ENCODE measurements at places on chromosomes 5 and 9.
A peak's percentile ranks its signal among the peaks of the same experiment; 100 is the strongest.

GRCh38 chr5:38347040-38347763 lies 88.8 kb downstream of the EGFLAM start:
- no peak for DNase-seq

DNA sequence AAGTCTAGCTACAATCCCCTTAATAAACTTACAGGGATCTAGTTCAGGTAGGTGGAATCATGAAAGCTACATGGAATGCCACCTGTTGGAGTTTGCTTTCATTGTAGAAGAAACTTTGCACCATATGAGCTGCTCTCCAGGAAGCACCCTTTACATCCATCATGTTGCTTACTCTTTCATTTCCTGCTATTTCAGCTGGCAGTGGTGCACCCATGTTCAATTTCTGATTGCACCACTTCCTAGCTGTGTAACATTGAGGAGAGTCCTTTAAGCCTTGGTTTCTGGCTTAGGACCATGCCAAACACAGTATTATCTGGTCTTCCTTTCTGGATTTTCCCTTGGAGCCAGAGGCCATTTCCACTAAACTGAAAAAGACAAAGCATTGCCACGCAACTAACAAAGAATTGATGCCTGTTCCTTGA lies 123.3 kb upstream of the SLC12A2 start:
- DNase-seq: peak; percentile 4

DNA sequence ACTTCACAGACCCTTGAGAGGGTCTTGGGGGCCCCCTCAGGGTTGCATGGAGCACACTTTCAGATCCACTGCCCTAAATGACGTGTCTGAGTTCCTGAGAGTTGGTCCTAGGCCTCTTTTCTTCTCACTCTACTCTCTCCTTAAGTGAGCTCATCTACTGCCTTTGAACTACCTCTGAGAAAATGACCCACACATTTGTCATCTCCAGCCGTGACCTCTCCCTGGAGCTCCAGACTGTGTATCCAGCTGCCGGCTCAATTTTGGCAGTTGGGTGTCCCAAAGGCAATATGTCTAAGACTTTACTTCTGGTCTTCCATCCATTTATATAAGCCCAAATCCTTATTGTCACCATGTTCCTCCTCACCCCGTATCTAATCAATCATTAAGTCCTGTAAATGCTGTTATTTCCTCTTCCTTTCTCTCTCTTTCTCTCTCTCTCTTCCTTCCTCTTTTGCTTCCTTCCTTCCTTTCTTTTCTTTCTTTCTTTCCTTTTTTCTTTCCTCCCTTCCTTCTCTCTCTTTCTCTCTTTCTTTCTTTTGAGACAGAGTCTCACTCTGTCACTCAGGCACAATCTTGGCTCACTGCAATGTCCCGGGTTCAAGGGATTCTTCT lies 51.2 kb upstream of the HSPA9 start:
- DNase-seq: no peak

DNA sequence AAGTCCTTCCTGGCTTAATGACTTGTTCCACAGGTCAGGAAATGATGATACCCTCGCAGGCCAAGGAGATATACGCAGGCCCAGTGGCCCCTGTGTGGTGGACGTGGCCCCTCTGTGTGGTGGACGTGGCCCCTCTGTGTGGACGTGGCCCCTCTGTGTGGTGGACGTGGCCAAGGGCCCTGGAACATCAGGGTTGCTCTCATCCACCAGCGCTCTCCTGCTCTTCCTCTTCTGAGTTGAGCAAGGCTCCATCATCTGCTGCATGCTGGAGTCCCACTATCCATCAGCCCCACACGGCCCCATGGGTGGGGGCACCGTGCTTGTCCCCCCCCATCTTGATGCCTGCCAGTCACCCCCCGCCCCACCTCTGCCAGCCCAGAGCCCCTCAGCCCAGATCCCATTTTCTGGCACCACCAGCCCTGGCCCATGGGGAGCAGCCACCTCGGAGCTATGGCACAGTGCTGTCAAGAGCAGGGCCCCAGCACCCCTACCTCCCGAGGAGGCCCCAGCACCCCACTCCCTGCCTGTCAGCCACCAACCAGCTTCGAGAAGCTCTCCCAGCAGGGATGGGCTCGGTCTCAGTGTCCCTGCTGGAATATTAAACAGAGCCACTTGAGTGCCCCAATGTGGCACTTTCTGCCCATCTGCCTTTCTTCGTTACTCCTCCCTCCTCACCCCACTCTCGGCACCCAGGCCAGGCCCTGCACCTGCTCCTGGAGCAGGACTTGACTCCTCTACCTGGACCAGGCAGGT lies 8.1 kb downstream of the LRRC14B start:
- no peak for DNase-seq

DNA sequence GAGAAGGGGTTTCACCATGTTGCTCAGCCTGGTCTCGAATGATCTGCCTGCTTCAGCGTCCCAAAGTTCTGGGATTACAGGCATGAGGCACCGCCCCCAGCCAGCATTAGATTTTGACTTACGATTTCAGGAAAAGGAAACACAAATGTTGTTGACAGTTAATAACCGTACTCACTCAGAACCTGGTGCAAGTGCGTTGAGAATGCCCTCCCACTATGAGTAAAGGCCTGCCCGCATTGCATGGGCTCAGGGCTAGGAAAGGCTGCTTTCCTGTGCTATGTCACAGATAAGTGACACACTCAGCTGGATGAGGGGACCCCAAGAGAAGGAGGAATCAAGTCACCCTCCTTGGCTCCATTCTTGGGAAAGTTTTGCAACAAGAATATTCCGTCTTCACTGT lies 42.4 kb downstream of the NDST1 start:
- no peak for DNase-seq

DNA sequence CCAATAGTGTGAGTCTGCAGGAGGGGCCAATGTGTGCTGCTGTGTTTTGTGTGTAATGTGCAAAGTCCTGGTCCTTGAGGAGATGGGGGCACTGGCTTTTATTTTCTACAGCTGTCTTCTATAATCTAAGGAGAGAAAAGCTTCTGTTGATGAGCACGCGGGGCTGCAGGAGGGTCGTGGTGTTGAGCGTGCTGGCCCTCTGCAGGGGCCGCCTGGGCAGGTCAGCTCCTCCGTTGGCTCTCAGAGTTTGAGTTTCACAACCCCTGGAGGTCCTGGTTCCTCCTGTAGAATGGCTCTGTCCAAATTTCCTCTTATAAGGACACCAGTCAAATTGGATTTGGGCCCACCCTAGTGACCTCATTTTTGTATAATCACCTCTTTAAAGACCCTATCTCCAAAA lies 12.6 kb downstream of the OR2V1 start:
- DNase-seq: no peak

DNA sequence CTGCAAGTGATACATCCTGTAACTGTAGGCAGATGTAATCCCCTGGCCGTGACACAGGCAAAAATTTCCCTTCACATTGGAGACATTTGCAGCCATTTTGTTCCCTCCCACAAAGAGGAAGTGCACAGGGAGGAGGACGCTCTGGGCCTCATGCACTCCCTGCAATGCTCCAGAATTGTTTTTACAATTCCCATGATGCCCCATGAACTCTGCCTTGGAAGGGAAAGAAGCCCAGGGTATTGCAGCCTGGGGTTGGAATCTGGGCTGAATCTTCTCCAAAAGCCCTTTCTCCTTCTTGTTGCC lies 491.7 kb downstream of the CCDC171 start:
- no peak for DNase-seq

DNA sequence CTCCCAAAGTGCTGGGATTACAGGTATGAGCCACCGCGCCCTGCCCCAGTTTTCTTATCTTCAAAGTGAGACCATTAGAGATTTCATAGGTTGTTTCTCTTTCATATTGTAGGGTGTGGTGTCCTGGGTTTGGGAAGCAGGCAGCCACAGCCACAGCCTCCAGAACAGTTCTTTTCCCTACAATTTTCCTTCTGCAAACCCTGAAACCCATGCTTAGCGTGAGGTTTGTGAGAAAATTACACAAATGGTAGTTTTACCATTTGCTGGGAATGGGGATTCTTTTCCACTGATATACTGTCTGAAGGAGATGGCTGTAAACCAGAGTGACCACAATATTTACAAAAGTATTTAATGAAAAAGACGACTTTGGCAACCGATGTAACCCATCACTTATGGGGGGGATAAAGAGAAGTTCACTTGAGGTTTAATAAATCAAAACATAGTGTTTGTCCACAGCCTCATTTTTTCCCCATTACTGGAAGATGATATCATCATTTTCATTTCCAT lies 26.7 kb upstream of the ECM2 start:
- no peak for DNase-seq

DNA sequence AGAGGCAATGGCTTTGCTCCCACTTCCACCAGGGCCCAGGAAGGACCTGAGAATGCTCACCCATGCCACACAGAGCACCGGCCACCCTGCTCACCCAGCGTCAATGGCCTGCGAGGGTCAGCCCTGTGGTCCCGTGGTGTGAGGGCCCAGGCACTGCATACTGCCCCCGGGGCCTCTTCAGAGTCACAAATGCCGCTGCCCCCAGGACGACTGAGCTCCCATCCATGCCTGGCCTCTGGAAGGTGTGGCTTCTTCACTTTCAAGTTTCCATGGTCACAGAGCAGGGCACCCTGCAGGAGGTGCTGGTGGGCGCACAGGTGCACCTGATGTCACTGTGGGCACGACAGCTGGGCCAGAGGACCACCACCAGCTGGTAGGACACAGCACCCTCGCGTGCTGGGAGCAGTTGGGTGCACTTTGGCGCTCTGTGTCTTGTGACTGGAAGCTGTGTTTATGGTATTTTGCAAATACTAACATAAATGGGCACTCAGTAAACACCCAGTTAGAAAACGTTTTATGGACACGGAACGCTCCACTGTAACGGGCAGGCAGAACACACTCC lies 12.5 kb upstream of the ZDHHC11 start:
- DNase-seq: no peak

- no peak for DNase-seq
These were observed 5.6 kb downstream of the ADAMTS13 start for GRCh38 chr9:133427658-133428348.

- no peak for DNase-seq
These were observed 83.2 kb upstream of the NUDT12 start for GRCh38 chr5:103645816-103646215.

- DNase-seq: no peak
These were observed 1.7 kb upstream of the ACO1 start for GRCh38 chr9:32382565-32383320.

DNA sequence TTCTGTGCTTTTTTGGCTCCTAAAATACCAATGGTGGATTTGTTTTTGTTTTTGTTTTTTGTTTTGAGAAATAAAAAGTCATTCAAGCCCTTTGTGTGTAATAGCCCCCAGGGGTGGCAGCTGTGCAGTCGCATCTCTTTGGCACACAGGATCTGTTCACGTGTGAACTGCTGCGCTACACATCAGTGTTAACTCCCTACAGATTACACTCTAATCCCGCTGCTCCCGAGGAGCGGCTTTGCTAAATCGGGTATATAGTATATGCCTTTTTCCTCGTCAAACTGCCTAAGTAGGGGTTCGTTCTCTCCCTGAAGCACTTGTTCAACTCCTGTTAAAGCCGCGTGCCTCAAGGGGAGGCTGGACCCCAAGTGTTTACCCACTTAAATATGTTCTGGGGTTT lies 22.3 kb downstream of the ZBTB34 start:
- no peak for DNase-seq

DNA sequence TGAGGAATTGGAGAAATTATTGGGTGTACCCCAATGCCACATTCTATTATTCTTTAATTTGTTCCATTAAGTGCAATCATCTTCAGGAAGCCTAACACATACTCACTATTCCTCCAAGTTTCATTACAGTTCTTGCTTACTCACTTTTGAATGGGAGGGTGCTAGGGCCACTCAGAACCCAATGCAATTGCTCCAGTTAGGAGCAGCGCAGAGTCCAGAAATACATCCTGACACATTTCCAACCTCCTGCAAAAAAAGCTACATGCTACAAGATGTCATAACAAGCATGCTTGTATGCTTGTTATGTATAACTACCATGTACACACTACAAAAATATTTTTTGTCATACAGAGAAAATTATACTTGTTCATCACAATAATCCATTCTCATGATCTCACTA lies 27.8 kb downstream of the NFIB start:
- no peak for DNase-seq

DNA sequence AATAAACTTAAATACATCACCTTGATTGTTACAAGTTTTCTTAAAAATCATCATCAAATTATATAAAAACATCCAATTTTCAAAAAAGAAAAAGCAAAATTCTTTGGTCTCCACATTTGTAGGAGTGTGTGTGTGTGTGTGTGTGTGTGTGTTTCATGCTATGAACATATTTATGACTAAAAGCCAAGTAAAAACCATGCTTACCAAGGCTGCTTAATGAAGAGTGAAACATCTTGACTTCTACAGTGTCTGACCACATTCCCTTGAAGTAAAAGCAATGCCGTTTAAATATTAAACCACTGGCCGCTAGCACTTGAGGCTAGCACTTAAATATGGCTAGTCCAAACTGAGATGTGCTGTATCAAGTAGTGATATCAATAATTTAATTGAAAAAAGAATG lies 549.1 kb upstream of the CCNG1 start:
- no peak for DNase-seq

- no peak for DNase-seq
These were observed 145.4 kb downstream of the MTX3 start for GRCh38 chr5:79845448-79846197.

- DNase-seq: no peak
These were observed 27.4 kb downstream of the UHRF2 start for GRCh38 chr9:6440405-6440804.

- DNase-seq: no peak
These were observed 533.4 kb downstream of the PSAT1 start for GRCh38 chr9:78830301-78830700.

- no peak for DNase-seq
These were observed 176.6 kb downstream of the DMRTA1 start for GRCh38 chr9:22623236-22623635.

GRCh38 chr9:133127340-133127981 lies 6.4 kb upstream of the RALGDS start:
- no peak for DNase-seq

DNA sequence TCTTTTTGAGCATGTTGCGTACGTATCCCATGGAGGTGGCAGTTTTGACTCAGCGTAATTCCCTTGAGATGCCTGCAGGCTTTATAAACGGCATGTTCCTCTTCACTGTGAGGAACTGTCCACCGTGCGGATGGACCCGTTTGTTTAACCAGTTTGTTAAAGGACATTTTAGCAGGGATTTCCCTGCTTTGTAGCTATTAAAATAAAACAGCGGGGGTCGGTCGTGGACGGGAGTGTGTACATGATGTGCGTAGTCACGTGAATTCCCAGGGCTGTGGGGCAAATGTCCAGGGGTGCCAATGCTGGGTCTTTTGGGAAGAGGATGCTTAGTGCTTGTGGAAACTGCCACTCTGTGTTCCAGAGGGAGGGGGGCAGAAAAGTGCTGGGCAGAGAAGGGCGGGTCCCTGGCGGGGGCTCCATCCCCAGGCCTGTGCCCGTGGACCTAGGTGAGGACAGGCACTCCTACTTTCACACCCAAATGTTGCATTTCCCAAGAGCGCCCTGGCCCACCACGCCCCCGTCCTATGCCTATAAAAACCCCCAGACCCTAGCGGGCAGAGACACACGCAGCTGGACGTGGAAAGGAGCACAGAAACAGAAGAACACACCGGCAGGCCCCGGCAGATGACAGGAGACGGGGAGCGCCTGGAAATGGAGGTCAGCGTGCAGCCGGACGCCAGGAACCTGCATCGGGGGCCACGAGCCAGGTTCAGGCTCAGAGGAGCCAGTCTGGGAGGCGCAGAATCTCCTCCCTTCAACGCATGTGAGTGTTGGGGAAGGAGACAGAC lies 4.0 kb upstream of the TERT start:
- no peak for DNase-seq

GRCh38 chr5:88979726-88980125 lies 96.7 kb upstream of the MEF2C start:
- DNase-seq: no peak

GRCh38 chr9:106798016-106798799 lies 64.8 kb upstream of the ZNF462 start:
- DNase-seq: no peak

GRCh38 chr9:35333551-35333950 lies 156.4 kb upstream of the RUSC2 start:
- DNase-seq: no peak

Data from bone marrow (tissue), 2 donors.